NCI-H2081 (cell line): ENCODE measurements at places on chromosomes 4 and X.

- DNase-seq: no peak
Observed at GRCh38 chrX:53678667-53679066, 7.9 kb downstream of the HUWE1 start.

DNA sequence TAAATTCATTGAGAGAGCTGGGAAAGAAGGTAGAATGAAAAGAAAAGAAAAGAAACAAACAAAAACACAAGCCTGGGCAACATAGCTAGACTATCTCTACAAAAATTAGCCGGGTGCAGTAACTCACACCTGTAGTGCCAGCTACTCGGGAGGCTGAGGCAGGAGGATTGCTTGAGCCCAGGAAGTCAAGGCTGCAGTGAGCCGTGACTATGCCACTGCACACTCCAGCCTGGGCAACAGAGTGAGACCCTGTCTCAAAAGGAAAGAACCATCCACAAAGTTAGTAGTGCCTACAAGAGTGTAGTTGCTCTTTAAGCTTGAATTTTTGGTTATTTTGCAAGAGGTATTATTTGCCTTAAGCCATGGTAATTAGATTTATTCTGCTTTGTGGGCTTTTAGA, 157.7 kb downstream of the CBR4 start:
- DNase-seq: no peak

GRCh38 chr4:154344686-154345085, 146.9 kb downstream of the DCHS2 start:
- DNase-seq: no peak

GRCh38 chr4:66681962-66682361, 863.3 kb downstream of the CENPC start:
- no peak for DNase-seq

DNA sequence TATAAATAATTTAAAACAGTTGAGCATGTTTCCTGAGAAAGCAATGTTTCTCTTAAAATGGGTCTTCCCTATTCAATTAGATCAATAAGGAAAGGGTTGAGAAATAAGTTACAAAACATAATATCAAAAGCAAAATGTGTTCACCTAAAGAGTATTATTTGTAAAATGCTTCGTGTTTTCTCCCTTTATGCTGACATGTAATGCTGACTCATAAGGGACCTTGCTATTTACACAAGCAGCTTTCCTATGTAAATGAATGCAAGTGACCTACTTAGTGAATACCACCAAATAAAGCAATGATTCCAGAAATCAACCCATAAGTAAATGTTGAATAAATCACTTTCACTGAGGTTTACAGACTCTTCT, 91.5 kb downstream of the ELOVL6 start:
- no peak for DNase-seq

GRCh38 chr4:39044956-39045826, 13.0 kb upstream of the TMEM156 start:
- DNase-seq: no peak

GRCh38 chrX:21014326-21014725, 359.9 kb upstream of the CNKSR2 start:
- no peak for DNase-seq

GRCh38 chr4:6465955-6466354, 6.5 kb downstream of the PPP2R2C start:
- no peak for DNase-seq

GRCh38 chr4:29079260-29079659, 1640.9 kb upstream of the PCDH7 start:
- DNase-seq: no peak

GRCh38 chrX:7926501-7926900, 712 bp downstream of the PNPLA4 start:
- DNase-seq: no peak

DNA sequence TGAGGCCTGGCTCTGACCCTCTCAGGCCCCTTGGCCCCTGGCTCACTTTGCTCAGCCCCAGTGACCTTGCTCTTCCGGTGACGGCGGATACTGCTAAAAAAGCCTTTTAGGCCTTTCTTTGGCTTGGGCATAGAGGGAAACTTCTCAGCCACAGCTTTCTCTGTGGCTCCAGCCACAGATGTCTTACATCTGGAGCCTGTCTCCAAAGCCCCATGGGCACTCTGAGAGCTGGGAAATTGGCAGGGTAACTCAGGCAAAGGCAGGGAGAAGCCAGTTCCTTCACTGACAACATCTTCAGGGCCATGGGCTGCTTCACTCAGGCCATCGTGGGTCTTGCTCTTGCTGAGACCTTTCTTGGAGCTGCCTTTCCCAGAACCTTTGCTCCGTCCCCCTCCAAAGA, 12.8 kb downstream of the AMER1 start:
- DNase-seq: no peak

DNA sequence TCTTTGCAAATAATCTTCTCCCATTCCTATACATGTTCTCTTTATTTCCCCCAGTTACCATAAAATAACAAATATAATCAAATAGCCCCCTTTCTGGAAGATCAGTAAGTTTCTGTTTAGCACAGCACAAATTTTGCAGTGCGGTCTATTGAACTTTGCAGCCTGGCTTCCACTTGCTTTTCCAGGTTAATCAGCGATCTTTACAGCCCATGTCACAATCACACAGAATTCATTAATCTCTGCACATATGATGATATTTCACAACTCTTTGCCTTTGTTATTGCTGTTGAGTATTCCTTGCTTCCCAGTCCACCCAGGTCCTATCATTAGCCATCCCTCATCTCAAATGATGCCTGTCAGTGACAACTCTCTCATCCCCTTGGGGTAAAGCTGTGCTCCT, 2358.0 kb downstream of the PCDH7 start:
- no peak for DNase-seq

DNA sequence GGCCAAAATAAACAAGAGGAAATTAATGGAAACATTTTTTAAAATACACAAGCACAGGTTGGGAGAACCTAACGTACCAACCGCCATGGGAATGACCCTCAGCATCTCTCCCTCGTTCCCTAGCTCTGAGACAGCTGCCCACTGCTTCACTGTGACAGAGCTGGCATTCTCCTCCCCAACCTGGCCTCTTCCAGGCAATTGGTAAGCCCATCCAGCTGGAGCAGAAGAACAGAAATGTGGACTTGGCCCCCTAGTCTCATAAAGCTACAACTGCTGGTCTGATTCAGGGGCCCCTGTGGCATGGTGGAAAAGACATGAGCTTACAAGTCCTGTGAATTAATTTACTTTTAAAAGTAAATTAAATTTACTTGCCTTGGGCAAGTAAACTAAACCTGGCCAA, 245.1 kb downstream of the PTTG2 start:
- no peak for DNase-seq

DNA sequence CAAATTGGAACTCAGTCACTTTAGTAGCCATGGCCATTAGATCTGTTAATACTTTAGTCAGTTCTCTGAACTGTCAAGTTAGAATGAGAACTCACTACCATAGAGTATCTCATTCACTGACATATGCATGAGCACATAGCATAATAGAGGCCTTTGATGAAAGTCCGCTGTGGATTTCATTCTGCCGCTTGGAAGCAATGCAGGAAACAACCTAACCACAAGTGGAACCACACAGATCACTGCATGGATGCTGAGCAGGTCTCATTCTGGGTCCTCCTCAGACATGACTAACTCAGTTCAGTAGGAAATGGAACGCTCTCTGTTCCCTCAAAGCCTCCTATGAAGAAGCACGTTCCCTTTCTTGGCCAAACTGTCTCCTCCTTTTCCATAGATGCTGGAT, 1624.8 kb upstream of the TENM3 start:
- DNase-seq: no peak

DNA sequence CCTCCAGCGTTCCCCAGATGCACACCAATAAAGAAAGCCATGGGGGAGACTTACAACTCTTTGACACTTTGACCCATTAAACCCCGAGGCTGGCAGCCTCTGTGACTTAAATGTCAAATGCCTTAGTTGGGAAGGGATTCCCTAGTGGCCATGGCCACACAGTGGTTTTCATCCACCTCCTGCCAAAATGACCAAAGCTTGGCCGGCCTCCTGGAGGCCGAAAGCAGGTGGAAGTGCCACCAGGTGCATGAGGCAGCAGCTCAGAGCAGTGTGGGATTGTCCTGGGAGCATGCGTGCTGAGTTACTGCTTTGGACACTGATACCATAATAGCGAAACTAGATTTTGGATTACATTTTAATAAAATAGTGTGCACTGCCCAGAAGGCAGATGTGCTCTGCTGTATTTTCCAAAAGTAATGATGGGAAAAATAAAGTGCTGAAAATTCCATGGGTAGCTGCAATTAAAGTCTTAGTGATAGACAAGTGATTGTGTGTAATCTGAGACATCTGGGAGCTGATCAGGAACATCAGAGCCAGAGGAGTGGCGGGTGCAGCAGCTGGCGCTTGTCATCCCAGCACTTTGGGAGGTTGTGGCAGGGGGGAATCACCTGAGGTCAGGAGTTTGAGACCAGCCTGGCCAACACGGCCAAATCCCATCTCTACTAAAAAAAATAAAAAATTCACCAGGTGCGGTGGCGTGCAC, 39.8 kb upstream of the TADA2B start:
- DNase-seq: no peak

DNA sequence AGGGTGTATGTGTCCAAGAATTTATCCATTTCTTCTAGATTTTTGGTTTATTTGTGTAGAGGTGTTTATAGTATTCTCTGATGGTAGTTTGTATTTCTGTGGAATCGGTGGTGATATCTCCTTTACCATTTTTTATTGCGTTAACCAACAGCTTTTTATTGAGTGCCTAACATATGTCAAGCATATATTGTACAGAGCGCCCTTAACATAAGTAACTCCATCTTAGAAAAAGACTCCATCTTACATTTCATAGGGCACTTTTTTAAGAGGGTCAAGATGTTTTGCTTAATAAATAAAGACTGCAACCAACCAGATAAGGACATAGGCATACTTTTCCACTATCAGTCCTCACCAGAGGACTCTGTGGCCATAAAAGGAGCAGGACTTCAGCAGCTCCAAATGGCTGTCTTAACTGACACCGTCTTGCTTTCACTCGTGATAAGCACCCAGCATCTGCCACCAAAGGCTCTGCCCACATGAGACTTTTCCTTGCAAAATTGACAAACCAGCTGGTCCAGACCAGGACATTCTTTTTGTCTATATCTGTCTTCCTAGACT, 75.0 kb downstream of the HS6ST2 start:
- no peak for DNase-seq

DNA sequence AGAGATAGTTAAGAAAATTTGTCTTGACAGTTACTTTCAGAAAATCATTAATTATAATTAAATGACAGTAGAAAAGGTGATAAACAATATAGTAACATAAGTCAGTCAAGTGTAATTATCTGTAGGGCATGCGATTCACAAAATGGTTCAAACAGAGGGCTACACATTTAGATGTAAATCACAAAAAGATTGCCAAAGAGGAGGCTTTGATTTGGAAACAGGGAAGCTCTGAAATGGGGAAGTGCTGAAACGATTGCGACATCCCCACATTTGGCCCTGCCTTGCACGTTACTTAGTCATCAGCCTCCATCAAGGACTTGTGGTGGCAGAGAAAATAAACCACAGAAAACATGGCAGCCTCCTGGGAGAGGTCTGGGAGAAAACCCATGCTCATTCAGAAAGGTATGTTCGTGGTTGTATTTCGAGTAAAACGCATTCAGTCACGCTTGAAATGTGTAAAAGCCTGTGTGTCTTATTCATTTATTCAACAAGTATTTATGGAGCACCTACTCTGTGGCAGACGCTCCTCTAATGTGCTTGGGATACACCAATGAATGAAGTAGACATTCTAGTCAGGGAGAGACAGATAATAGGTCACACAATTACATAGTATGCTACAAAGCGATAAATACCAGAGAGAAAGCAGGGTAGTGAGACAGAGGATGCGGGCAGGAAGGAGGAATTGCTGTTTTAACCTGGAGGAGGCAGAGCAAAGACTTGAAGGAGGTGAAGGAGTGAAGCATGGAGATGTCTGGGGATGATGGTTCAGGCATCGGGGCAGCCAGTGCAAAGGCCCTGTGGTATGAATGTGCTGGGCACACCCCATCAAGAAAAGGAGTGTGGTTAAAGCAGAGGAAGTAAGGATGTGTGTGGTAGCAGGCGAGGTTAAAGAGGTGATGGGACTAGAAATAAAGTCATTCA, 7.8 kb downstream of the RBM47 start:
- DNase-seq: peak; percentile 2

DNA sequence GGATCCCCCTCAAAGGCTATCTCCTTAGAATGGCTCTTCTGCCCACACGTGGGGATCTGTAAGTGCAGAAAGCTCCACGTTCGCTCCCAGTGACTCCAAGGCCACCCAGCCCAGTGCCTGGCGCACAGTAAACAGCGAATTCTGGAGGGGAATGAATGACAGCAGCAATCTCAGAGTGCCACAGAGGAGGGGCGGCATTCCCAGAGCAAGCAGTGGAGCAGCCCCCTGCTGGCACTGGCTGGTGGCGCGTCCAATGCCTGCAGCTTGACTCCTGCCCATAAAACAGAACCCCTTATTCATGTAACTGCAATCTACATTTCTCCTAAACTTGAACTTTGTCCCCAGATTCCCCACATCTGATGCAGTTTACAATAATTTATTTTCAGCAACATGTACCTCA, 6.9 kb upstream of the HELT start:
- no peak for DNase-seq

DNA sequence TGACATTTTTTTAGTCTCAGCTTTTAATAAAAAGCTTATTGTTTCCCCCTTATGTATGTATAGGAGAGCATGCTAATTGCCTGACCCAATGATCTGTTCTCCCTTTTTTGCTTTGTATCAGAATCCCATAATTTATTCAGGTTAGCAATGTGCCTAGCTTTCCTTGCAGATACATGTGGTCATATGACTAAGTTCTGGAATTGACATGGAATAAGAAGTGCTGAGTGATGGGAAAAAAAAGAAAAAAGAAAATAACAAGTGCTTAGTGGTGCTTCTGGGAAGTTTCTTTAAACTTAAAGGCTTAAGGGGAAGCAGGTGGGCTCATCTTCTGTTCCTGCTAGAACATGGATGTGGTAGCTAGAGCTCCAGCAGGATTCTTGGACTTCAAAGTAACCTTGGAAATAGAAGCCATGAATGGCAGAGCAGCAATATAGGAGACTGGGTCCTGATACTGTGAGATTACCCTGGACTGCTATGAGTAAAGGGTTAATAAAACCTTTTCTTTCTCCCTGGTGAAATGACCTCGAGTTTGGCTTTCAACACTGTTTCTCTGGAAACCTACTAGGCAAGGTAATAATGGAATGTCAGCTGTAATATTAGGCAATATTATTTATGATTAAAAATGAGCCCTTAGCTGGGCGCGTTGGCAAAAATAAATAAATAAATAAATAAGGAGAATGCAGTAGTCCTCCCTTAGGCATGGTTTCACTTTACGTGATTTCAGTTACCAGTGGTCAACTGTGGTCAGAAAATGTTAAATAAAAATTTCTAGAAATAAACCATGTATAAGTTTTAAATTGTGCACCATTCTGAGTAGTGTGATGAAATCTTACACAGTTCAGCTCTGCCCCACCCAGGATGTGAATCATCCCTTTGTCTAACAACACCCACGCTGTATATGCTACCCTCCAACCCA, 16.7 kb upstream of the RBM41 start:
- no peak for DNase-seq

- DNase-seq: no peak
Observed at GRCh38 chr4:35793045-35793722, 451.1 kb downstream of the ARAP2 start.

- no peak for DNase-seq
Observed at GRCh38 chrX:49977319-49978090, 55.1 kb downstream of the CLCN5 start.

GRCh38 chr4:9901257-9901656, 119.8 kb downstream of the DRD5 start:
- no peak for DNase-seq

- DNase-seq: no peak
Observed at GRCh38 chr4:114208574-114209151, 229.2 kb upstream of the ARSJ start.
